ENCODE measurements at places on chromosomes 16 and 17.

DNA sequence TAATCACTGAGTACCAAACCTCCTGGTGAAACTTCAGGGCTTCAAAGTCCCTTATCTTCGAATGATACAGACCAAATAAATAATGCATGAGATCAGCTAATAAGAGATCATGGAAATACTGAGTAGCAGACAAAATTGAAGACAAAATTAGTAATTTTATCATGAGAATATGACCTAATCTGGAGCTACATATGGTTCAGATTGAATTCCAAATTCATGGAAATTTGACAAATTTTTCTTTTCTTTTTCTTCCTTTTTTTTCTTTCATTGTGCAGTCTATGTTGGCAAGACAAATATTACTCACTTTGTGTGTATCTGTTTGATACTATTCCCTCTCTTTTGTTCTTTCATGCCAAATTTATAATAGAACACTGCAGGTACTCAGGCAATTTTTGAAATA, 218.1 kb upstream of the KCNJ16 start:
- no peak for DNase-seq

DNA sequence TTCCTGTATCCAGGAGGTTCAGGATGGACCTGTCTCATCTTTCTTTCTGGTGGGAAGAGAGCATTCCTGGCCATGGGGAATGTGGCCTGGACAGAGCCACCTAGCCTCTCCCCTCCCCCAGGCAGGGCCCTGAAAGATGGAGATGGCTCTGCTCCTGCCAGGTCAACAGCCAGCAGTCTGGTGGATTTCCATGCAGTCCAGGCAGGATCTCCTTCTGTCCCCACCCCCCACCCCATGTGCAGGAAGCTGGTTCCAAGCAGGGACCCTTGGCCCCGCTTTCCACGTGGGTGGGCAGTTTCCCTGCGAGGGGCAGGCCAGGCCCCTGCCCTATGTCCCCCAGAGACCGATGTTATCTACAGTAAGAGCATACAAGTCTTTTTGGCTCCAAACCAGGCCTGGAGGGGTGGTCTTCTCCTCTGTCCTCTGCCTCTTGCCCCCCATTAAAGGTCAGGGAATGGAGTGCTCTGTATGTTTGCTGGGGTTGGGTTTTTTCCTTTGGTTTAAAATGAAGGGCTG, 240.5 kb downstream of the SEC14L1 start:
- DNase-seq: no peak

GRCh38 chr16:57306676-57307341, 22.3 kb upstream of the PLLP start:
- no peak for DNase-seq

GRCh38 chr16:24538756-24539294, 541 bp upstream of the RBBP6 start:
- DNase-seq: no peak

DNA sequence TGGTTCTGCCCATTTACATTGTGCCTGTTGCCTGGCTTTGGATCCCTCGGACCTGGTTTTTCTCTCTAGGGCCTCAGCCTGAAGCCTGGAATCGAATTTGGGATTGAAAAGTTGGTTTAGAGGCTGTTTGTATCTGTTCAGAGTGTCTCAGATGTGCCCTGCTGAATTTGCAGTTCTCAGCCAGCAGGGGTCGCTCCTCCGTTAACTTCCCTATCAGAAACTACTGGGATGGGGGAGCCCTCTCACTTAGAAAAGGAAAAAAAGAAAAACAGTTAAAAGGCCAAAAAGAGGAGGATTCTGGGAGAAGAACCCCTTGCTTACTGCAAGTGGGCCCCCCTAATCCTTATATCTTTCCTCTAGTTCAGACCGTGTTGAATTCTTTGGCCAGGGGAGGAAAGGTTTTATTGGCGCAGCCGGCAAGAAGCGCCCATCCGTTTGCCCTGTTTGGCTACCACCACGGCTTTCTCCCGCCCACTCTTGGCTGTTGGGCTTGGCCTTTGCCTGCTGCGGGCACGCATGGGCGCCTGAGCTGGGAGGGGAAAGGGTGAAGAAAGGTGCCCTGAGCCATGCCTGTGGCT, 8.7 kb downstream of the FZD2 start:
- DNase-seq: no peak

GRCh38 chr17:31680126-31680525, 178.9 kb downstream of the COPRS start:
- DNase-seq: no peak

DNA sequence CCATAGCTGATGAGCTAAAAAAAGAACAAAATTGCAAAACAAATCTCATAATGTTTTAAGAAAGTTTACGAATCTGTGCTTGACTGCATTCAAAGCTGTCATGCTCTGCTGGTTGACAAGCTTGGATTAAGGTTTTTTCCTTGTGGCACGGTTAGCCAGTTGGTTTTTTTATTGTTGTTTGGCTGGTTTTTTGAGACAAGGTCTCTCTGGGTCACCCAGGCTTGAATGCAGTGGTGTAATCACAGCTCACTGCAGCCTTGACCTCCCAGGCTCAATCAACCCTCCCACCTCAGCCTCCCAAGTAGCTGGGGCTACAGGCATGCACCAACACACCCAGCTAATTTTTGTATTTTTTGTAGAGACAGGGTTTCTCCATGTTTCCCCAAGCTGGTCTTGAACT, 45.7 kb downstream of the PHKB start:
- no peak for DNase-seq

DNA sequence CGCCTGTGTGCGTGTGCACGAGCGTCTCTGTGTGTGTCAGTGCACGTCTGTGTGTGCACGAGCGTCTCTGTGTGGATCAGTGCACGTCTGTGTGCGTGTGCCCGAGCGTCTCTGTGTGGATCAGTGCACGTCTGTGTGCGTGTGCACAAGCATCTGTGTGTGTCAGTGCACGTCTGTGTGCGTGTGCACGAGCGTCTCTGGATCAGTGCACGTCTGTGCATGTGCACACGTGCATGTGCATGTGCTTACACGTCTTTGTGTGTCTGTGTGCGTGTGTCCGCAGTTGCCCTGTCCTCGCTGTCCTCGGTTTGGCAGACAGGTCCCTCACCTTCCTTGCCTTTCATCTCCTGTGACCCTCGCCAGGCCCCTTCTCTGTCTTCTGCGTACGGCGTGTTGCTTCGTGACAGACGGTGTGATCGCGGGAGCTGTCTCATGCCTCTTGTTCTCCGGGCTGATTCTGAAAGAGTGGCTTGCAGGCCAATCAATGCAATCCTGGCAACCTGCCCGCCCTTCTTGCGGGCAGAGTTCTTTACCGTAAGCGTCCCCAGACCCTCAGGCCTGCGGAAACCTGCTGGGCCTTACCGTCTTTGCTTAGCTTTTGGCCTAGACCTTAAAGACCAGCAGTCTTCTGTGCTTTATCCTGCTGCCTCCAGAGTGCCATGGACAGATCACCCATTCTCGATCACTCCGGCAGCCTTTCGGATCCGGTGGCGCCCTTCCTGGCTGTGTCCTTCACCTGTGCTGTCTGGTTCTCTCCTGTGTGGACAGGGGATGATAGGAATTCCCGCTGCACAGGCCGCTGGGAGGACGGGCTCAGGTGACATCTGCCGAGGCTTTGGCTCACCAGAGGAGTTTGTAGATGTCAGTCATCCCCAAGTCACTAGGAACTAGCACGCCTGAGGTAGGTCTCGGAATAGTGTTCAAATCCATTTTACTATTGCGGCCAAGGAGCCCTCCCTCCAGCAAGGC, 18.5 kb downstream of the MLYCD start:
- no peak for DNase-seq

GRCh38 chr17:77429969-77430752, 289.4 kb downstream of the SEC14L1 start:
- peak; percentile 74 for DNase-seq

- no peak for DNase-seq
Measured at GRCh38 chr16:89096768-89097391, 3.2 kb downstream of the ACSF3 start.

- DNase-seq: no peak
Measured at GRCh38 chr17:31309556-31309955, 4.3 kb downstream of the EVI2B start.

DNA sequence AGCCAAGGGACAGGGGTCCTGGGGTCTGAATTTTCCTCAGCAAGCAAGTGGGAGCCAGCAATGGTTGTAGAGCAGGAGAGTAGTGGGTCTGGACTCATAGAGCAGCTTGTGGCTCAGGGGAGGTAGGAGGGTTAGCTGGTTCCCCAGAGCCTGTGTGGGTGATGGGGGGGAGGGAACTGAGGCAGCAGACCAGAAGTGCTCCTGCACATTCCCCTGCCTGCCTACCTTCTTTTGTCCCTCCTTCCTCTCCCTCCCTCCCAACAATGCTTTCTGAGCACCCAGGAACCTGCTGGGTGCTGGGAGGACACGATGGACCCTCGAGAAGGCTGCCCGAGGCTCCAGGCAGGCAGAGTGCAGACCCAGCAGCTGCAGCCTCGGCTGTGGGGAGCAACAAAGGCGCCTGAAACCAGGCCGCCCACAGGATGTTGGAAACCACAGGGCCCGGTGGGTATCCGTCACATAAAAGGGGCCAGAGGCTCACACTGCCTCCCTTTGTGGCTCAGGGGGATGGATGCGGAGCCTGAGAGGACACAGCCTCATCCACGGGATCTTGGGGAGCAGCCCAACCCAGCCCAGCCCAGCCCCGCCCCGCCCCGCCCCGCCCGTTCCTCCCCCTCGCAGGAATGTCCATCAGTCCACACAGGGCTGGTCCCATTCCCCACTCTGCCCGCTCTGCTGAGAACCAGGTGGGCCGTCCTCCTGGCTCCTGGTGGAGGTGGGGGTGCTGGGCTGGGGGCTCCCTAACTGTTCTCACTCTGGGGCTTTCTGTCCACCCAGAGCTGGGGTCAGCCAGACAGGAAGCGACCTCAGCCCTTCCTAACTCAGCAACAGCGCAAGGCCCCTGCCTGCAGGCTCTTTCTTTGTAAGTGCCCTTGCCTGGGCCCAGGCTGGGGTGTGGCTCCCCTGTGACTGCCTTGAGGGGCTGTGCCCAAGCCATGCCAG, 1.7 kb upstream of the NLRC3 start:
- no peak for DNase-seq

DNA sequence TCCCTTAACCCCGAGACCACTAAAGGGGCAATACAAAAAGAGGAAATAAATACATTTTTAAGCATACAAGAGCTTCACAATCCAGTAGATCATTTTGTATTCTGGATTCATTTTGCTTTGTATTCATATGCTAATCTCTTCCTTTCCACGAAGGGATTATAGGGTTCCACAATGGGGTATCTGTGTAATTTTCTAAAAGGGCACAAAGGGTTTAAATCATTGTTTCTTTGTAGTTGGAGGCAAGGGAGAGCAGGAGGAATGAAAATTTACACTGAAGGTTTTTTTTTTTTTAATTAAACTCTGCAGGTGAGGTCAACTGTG, 592 bp upstream of the NUFIP2 start:
- DNase-seq: no peak

DNA sequence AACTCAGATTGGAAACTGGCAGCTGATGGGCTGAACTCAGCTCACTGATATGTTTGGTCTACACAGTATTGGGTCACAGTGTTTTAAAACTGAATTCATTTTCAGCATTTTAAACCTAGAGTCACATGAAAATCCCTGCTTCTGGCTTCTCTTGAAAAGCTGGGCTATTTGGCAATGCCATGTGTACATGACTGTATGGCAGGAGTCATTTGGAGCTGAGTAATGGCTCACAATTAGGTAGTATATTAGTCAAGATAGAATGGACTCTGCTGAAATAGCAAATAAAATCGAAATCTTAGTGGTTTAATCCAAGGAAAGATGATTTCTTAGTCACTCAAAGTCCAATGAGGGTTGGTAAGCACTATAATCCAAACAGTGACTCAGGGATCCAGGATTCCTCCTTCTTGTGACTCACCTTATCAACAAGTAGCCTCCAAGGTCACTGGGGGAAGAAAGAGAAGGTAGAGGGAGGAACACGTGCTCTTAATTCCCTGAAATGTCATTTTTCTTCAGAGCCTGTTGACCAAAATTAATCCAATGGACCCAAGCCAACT, 13.9 kb upstream of the PMP22 start:
- peak; percentile 83 for DNase-seq

GRCh38 chr16:58753711-58754134, 19.6 kb upstream of the GOT2 start:
- DNase-seq: no peak

DNA sequence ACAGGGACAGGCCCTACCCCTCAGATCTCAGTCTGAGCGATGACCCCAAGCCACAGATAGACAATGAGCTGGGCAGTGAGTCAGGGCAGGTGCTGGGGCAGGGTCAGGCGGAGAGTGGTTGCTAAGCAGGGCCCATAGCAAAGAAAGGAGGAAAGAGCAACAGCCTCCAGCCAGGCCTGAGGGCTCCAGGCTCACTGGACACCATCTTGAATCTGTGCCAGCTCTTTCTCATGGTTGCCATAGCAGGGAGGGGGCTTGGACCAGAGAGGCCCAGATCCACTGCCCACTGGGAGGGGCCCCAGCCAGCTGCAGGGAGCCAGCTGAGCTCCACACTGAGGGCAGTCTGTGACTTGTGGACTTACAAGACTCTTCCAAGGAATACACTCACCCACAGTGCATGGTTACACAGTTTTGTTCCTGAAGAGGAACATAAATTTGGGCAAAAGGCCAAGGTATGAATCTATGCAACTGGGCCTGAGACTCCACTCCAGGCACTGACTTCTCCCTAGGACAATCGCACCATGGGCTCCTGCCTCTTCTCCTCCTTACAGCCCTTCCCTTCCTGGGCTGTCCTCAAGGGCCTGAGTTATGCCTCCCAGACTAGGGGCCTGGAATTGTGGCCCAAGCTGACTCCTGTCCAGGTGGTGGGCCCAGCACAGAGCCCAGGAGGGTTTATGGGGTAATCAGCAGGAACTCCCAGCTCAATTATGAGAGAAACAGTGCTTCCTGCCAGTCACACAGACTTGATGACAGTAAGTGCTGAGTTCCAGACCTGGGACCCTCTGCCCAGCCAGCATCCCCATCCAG, 59.9 kb downstream of the BEAN1 start:
- DNase-seq: peak; percentile 71

DNA sequence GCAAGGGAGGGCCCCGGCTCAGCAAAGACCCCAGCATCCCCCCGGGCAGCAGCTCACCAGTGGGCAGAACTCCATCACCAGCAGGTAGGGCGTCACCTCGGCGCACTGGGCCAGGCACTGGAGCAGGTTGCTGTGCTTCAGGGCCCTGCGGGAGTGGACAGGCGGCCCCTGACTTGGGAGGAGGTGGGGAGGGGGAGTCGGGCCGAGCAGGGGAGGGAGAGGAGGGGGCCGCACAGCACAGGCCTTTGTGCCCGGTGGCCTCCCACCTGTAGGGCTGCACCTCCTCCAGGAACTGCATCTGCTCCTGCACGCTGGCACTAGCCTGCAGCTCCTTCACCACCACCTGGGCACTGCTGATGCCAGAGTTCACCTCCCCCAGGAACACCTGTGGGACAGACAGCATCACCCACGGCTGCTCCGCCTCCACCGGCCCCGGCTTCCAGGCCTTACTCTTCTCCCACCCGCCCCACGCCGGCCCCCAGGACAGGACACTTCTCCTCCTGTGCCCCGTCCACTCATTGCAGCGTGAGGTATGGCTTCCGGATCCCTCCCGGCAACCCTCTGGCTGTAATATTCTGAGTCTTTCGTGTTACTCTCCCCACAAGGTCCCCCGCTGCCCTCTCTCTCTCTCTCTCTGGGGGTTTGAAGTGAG, 37.7 kb upstream of the PVALEF start:
- DNase-seq: no peak

- DNase-seq: no peak
Measured at GRCh38 chr17:64551461-64551860, 44.7 kb downstream of the CEP95 start.

Measured in epithelial cell of esophagus (primary cell).